Metanephros (tissue), 2 donors: ENCODE measurements at places on chromosomes 13 and 19. TPM values are rescaled to one million over a fixed set of nuclear protein-coding genes. Genes with fewer than 3 reads are reported as not detected.

Gene PROZ
- 0.58 TPM for total RNA-seq

Gene LILRB3
- 18.0 TPM for total RNA-seq

Gene KLF1
- total RNA-seq = 7.1 TPM

Gene HNRNPUL1
- 152 TPM for total RNA-seq

Gene C5AR2
- 2.3 TPM for total RNA-seq

Gene RASAL3
- total RNA-seq = 1.9 TPM

Gene PLK5
- 0.12 TPM for total RNA-seq

Gene UFM1
- 61.7 TPM for total RNA-seq

Gene MAP4K1
- 2.7 TPM for total RNA-seq

Gene MADCAM1
- total RNA-seq = 3.6 TPM

Gene SMIM7
- 102 TPM for total RNA-seq

Gene LRRC4B
- 35.3 TPM for total RNA-seq

Gene TNFSF13B
- 7.9 TPM for total RNA-seq

Gene ZNF558
- 35.1 TPM for total RNA-seq

Gene ZNF541
- 0.18 TPM for total RNA-seq

Gene CEACAM1
- total RNA-seq = 14.2 TPM

Gene PRODH2
- total RNA-seq = 14.4 TPM
